Activated T-cell treated with anti-CD3 and anti-CD28 coated beads for 1 hour (primary cell): ENCODE measurements at places on chromosomes 5 and 9.

DNA sequence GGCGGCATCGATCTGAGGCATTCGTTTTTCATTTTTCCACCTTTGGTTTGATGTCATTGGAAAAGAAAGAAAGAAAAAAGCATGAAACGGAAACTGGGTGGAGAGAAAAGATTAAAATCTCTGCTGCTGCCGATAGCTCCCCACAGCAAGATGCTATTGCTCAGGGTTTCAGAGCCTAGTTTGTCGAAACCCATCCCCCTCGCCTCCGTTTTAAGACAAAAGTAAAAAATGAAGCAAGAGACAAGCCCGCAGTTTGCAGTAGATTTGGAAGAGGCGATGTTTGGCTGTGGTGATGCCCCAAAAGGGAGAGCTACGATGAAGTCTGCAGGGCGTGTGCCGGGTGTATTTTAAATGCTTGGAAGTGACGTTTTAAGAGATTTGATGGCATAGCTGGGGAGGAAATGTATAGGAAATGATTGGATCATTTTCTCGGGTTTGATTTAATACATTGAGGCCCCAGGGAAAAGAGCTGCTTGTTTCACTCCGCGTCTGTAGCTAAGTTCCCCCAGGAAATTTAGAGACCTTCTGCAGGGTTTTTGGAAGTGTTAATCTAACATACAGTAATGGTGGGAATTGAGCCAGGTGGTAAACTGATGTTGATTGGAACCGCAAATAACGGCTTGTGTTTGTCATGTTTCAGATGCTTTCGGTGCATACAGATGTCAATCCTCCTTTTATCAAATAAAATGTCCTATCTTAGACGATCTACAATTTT is 909 bp downstream of the NDFIP1 start:
- peak; percentile 30 for DNase-seq

GRCh38 chr5:137220523-137220927 is 278.6 kb downstream of the SPOCK1 start:
- DNase-seq = no peak

DNA sequence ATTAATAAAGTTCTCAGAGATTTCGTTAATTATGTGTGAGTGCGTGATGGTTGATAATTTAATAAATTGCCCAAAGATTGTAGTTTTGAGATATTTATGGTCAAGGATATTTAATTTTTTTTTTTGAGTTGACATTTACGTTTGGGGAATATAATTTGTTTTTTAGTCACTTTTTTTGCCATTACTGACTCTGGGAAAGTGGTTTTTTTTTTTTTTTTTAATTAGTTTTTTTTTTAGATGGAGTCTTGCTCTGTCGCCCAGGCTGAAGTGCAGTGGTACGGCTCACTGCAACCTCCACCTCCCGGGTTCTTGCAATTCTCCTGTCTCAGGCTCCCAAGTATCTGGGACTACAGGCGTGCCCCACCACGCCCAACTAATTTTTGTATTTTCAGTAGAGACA is 1.7 kb downstream of the BDP1 start:
- no peak for DNase-seq

GRCh38 chr5:38135486-38136039 is 122.8 kb upstream of the EGFLAM start:
- no peak for DNase-seq

DNA sequence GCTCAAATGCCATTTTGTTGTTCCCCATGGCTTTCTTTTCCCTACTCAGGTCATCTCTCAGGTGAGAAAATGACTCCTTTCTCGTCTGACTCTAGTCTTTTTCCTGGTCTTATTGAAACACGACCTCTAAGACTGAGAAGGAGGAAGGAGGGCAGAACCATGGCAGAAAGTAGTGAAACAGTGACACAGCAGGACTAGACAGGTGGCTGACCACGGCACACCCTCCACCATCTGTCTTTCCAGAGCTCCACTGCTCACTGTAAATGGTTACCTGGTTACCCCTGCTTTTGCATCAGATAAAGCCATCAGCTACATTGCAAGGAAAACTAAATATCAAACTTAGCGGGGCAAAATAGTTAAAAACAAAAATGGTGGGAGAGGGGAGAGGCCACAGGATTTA is 30.9 kb downstream of the NR4A3 start:
- DNase-seq = no peak

GRCh38 chr5:111627862-111628261 is 115.5 kb upstream of the STARD4 start:
- no peak for DNase-seq

- no peak for DNase-seq
Measured at GRCh38 chr9:132043708-132044107, 36.0 kb downstream of the MED27 start.

DNA sequence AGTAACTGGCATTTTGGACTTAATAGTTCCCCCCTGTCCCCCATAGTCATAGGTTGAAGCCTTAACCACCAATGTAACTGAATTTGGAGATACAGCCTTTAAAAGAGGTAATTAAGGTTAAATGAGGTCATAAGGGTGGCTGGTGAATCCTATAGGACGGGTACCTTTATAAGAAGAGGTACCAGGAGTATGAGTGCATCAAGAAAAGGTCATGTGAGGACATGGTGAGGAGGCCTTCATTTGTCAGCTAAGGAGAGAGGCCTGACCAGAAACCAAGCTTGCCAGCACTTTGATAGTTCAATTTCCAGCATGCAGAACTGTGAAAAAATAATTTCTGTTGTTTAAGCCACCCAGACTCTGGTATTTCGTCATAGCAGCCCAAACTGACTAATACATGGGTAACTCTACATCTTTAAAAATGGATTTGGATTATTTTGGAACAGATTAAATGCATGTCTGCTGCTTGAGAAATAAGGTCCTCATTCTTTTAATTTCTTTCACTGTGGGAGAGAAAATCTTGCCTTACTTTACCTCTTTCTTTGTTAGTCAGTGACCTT is 9.7 kb downstream of the RASA1 start:
- DNase-seq = no peak

DNA sequence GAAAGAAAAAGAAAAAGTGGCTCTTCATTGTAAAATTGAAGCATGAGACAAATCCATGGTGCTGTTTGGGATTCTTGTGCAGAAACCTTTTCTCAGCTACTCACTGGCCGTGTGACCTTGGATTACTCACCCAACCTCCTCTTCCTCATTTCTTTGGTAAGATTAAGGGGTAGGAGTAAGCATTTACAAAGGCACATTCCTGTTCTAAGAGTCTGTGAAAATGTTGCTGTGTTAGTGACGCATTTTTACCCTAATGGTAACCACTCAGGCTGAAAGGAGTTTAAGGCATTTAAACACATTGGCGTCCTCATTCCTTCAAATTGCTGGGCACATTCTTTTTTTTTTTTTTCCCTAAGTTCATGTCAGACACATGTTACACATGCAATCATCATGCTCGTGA is 4.3 kb downstream of the RAI14 start:
- DNase-seq = no peak

GRCh38 chr9:73474002-73474600 is 322.4 kb downstream of the ANXA1 start:
- no peak for DNase-seq

DNA sequence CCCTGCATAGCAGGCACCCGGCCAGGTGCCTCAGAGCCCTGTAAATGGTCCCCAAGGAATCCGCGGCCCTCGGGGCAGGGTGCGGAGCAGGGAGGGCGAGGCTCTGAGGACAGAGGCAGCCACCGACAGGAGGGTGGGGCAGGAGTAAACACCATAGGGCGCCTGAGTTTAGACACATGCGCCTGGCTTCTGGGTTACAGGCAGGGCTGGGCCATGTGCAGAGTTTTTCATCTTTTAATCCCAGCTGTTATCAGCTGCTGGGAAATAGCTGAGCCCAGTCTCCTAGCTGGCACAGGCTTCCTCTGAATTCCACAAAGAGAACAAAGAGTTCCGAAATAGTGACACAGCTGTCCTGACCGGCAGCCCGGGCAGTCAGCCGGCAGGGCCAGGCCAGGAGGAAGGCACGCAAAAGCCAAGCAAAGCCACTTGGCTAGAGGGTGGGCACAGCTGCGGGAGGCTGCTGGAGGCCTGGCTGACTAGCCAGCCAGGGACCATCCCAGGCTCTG is 98.9 kb upstream of the PHYKPL start:
- DNase-seq = no peak

GRCh38 chr9:134432471-134432870 is 106.2 kb downstream of the RXRA start:
- no peak for DNase-seq

GRCh38 chr5:56185768-56186311 is 47.3 kb downstream of the ANKRD55 start:
- no peak for DNase-seq

DNA sequence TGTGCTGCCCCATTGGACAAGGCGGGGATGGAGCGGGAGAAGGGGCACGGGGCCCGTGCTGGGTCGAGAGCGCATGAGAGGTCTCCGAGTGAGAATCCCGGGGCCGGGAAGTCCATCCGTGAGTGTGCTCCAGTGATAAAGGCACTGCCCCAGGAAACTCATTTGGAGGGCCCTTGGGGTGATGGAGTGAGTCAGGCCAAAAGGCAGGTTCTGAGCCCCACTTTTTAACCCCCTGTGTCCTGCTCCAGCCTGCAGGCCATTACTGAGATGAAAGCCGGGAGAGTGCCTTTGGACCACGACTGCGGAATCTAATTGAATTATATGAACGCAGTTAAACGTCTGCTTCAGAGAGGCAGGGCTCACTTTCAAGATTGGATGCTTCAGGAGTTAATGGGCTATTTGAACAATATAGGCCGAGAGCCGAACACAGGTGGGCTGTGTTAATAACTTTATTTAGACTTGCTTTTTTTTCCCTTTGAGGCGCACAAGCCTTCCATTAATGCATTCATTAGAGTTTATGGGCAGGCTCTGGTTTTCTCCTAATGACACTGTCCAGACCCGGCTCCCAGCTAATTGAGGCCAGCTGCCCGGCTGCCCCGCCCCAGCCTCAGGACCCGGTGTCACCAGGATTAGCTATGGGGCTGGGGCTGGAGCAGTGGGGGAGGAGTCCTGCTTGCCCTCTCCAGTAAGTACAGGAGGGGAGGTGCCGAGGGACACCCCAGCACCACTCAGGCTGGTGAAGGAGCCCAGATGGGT is 79.1 kb upstream of the LMX1B start:
- no peak for DNase-seq

DNA sequence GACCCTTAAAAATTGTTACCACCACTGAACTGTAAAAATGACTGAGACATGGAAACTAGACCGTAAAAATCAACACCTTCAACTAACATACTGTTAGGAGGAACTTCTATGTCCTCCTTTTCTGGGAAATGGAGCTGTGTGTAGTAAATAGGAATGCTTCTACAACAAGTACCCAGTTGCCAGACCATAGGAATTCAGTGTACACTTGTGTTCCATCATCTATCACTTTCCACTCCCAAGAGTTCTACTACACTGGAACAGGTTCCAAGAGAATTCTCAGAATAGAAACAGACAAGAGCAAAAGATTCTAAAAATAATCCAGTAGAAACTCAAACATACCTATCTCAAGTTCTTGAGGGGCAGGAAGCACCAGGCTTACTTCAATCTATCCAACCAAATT is 23.6 kb downstream of the UBAP2 start:
- DNase-seq = no peak

DNA sequence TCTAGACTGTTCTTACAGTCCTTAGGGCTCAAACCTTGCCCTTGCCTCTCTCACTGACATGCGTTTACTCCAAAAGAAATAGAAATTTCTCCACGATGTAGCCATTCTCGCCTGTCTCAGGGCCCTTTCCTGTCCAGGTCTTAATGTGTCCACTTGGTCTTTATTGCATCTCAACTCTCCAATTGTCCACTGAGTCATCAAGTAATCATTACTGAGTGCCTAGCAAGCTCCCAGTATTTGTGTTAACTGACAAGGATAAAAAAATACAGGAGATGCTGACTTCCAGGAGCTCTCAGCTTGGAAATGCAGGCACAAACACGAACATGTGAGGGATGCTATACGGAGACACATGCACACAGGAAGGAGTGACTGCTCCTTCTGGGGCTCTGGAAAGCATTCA is 147.3 kb downstream of the ARSB start:
- no peak for DNase-seq

- no peak for DNase-seq
Measured at GRCh38 chr9:8917956-8918739, 1118.6 kb upstream of the DMAC1 start.

GRCh38 chr5:164186550-164186949 is 681.1 kb downstream of the MAT2B start:
- no peak for DNase-seq

DNA sequence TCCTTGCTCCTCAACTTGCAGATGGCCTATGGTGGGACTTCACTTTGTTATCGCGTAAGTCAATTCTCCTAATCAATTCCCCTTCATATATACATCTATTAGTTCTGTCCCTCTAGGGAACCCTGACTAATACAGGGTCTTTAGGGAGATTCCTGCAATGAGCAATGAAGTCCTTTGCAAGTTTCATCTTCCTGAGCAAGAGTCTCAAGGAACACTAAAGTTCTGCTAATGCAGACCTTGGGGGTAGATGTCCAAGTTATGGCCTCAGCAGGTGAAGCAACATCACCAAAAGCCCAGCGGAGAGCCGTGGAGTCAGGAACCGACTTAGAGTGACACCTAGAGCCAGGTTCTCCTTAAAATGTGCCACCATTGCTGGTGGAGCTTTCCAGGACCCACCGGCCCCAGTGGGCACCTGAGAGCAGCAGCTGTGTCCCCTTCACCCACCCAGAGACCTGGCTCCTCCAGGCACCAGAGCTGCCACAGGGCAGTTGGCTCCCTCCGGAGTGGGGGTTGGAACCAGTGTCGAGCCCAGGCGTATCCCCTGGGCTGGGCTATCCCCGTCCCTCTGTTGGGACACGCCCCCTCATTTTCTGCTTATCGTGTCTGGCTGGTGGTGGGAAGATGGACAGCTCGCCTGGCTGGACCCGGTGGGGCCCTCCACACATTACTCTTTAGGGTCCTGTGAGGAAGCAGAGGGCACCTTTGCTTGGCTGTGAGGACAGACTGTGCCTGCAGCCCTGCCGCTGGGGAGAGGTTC is 10.9 kb upstream of the FCN1 start:
- no peak for DNase-seq

DNA sequence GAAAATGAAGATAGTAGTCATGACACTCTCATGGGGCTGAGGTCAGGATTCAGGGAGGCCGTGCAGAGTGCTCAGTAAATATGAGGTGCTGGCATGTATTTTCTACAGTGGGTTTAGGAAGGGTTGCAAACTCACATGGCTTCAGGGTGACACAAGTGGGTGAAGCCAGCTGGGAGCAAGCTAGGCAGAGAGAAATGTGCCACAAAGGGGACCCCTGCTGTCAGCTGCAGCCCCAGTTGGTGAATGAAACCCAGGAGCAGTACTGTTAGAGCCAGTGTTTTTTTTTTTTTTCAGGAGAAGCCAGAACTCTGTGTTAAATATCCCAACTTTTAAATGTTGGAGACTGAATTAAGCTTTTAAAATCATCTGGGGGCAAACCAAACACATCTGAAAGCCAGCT is 75.3 kb downstream of the INSYN2B start:
- no peak for DNase-seq

DNA sequence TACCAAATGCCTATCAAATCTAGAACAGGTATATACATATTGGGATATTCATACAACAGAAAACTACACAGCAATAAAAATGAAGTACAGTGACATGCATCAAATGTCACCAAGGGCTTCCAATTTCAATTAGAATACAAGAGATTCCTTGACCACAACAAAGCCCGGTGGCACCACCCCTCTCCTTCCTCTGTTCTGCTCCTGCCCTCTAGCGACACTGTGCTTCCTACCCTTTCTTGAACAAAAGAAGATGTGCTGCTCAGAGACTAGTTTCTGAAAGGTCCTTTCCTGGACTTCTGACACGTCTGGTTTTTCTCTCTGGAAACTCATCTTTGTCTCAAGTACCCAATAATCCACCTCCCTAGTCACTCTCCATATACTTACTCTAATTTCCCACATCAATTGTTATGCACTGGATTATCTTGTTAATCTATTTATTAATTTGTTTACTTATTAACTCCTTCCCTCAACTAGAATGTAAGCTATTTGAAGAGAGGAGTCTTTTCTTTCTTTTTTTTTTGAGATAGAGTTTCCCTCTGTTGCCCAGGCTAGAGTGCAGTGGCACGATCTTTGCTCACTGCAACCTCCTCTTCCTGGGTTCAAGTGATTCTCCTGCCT is 70.4 kb upstream of the CTSV start:
- DNase-seq = no peak
